Vagina (tissue), 2 donors: ENCODE measurements at places on chromosomes 4 and X. TPM values are rescaled to one million over a fixed set of nuclear protein-coding genes. Genes with fewer than 3 reads are reported as not detected.

DNA sequence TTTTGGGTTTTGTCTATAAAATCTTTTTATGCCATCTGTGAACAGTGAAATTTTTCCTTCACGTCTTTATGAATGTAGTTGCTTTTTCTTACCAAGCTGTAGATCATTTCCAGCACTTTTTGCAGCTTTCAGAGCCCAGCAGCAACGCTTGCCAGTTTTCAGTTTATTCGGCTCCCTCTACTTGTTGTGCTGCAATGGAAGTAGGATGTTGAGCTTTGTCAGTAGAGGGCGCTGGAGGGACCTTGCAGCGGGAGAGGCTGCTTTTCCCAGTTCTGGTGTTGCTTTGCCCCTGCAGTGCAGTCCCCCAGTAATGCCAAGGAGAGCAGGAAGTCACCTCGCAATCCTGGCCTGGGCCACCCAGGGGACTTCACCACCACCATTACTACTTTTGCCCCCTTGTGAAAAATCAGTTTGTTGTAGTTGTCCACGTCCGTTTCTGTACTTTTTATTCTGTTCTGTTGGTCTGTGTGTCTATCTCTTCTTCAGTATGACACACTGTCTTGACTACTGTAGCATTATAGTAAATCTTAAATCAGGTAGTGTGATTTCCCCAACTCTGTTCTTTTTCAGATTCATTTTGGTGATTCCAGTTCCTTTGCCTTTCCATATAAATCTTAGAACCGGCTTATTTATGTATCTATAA, 21.8 kb downstream of the CMC4 start:
- DNase-seq = no peak

- DNase-seq = no peak
Measured at GRCh38 chr4:124135409-124135813, 577.1 kb downstream of the ANKRD50 start.

DNA sequence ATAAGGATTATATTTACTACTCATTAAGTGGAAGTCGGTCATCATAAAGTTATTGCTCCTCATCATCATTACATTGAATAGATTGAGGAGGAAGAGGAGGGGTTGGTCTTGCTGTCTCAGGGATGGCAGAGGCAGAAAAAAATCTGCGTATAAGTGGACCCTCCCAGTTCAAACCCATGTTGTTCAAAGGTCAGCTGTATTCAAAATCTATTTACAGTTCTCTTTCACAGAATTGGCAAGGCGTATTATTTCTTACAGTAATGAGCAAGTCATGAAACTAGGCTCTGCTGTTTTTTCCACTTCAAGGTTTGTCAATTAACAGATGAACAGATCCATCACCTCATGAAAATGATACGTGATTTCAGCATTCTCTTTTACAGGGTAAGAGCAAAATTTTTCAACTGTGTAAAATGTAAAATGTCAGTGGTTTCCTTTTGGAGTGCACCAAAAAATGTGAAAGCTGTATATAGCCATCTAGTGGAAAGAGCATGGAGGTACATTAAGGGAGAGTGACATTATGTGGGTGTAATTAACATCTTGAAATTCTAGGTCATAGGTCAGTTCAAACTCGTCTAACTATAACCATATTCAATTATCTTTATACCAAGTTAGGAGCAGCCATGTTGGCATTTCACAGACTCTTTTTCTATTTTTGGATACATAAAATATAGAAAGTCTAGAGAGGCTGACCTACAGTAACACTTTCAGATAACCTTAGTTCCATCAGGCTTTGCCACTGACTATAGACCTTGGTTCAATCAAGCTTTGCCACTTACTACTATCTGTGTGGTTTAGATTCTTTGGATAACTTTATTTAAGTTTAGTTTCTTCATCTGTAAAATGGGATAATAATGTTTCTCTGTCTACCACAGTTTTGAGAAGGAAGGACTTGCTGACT, 30.1 kb downstream of the NEIL3 start:
- DNase-seq = no peak

DNA sequence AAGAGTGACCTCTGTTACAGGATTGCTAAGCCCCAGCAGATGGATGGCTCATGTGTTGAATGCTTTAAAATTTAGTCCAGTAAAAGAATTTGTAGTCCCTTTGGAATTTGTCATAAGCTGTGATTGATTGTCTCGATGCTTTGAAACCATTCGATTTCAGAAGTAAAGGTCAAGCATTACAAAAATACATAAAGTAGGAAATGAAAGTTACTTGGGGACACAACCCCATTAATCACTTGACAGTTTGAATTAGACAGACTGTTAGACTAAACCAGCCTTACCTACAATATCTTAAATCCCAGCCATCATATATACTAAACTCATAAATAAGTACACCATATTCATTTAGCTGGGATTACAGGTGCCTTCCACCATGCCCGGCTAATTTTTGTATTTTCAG, 6.6 kb downstream of the REST start:
- no peak for DNase-seq

DNA sequence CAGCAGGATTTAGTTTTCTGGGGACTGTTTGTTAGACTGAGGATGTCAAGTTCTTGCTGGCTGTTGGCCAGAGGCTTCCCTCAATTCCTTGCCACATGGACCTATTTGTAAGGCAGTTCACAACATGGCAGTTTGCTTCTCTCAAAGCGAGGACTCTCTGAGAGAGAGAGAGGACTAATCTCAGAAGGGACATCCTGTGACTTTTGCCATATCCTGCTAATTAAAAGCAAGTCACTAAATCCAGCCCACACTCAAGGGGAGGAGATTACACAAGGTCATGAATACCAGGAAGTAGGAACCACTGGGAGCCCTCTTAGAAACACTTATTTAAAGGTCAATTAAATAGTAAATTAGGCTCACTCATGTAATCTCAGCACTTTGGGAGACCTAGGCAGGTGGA, 38.2 kb downstream of the PPP1R2C start:
- no peak for DNase-seq

DNA sequence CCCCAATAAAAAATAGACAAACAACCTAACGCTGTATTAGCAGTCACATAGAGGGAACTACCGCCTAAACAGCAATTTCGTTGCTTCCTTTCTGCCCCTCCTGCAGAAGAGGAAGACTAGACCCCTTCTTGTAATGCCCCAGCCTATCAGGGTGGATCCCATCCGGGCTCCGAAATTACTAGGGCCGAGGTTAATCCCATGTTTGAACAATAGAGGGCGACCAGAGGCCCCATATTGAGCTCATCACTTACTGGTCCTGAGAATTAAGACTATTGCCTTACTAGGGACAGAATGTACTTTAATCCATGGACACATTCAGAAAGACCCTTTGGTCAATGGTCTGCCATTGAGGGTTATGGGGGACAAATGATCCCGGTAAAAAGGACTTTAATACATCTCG, 11.8 kb upstream of the ZNF630 start:
- DNase-seq = no peak

DNA sequence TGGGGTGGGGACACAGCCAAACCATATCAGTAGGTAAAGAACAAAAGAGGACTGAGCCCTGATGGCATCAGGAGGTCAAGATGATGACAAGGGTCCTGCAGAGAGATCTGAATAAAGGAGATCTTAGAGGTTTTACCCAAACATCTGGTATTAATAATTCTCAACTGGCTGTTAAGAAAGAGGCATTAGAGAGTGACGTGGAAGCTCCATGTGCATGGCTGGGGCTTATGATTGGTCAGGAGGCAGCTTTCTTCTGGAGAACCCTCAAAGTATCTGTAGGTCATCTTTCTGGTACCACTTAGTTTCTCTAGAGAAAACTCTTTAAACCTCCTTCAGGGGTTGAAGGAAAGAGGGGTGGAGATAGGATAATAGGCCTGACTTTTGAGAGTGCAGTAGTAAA, 18.7 kb downstream of the MGST2 start:
- DNase-seq = no peak

DNA sequence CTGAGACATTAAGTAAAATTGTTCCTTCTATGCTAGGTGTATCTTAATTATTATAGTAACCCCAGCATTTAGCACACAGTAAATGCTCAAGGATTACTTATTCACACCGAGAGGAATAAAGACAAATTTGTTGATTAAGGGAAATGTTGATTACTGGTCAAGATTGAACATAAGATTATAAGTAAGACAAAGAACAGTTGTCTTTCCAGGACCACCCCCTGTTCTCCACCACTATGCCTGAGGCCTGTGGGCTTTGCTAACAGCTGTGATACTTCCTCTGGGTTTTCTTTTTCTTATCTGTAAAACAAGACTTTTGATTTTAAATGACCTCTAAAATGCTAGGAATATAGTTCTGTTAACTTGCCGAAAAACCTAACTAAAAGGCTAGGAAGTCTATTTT, 128.0 kb downstream of the DCLK2 start:
- no peak for DNase-seq

DNA sequence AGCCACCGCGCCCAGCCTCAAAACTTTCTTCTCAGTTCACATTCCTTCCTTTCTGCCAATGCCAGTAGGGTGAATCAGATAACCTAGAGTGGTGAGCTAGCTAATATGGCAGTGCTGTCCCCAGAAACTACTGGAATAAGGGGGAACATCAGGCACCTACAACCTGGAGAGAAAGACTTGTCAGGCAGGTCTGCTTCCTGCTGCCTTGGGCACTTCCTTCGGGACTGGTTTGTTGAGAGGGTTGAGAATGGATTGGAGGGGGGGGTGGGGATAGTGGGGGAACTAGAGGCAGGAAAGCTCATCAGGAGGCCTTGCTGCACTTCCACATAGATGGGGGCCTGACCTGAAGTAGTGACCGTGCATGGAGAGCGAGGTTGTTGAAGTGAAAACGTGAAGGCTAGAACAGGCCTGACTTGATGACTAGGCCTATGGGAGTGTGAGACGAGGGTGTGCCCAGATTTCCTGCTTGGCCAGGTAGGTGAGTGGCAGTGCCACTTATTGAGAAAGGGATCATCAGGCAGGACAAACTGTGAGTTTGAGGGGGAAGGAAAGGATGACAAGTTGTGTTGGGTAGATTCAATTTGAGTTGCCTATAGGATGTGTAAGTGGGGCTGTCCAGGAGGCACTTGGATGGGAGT, 33.4 kb downstream of the SLC25A5 start:
- DNase-seq = no peak

GRCh38 chr4:121679267-121679666, 17.5 kb downstream of the ANXA5 start:
- DNase-seq = no peak

GRCh38 chr4:52976523-52977230, 114.6 kb downstream of the RASL11B start:
- DNase-seq = peak; percentile 44

SAGE1 gene
- total RNA-seq = not detected

PABPC5 gene
- 0.98 TPM for total RNA-seq

NUP62CL gene
- 10.6 TPM for total RNA-seq

TBC1D8B gene
- total RNA-seq = 4.7 TPM

OPRPN gene
- not detected for total RNA-seq
